ENCODE measurements at places on chromosomes 12 and 14.
A peak's percentile ranks its signal among the peaks of the same experiment; 100 is the strongest.

DNA sequence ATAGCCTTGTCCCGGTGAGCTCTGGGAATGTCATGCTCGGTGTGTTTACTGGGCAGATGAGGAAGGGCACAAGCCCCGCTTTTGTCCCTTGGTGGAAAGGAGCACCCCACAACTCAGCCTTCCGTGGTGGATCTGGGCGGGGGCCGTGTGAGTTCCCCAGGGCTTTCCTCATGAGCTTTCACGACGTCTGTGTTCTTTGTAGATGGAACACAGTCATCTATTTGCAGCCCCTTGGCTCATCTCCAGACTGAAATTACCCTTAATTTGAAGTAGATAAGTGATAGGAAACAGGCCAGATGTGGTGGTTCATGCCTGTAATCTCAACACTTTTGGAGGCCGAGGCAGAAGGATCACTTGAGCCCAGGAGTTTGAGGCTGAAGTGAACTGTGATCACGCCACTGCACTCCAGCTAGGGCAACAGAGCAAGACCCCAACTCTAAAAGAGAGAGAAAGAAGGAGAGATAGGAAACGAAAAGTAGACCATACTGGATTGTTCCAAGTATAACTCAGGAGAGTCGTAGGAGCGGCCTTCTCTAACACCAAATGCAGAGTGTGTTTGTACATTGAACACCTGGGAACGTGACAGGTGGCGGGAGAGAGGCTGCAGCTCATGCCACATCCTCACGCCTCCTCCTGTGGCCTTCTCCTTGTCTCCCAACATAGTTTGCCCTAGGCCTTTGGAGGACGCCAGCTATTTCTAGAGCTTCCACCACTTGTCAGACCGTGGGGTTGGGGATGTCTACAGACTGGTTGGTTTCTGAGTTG lies 8.8 kb downstream of the P2RX4 start:
- no peak for DNase-seq

GRCh38 chr14:92982956-92983355 lies 60.0 kb downstream of the CHGA start:
- no peak for DNase-seq

- no peak for DNase-seq
Measured at GRCh38 chr12:10982244-10982643, 4.5 kb downstream of the TAS2R50 start.

GRCh38 chr12:62660756-62661155 lies 194.1 kb downstream of the MON2 start:
- DNase-seq: no peak

DNA sequence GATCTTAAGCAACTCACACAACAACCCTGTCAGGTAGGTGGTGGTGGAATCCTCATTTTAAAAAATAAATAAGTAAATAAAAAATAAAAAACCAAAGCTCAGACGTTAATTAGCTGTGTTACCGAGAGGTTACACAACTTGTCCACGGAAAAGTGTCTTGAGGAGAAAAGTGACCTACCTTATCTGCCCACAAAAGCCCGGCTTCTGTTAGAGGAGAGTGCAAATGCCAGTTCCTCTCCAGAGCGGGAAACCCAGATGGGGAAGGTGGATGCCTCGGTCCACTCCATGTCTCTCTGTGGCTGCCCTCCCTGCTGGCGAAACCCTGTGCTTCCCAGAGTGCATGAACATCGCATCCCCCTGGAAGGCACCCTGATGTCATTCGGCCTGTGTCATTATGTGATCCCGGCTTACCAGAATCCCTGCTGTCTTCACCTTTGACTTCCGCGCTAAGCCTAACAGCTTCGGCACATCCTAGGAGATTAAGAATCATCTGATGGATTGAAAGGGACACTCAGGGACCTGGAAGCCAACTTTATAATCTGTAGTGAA lies 6.4 kb downstream of the MLXIP start:
- no peak for DNase-seq

DNA sequence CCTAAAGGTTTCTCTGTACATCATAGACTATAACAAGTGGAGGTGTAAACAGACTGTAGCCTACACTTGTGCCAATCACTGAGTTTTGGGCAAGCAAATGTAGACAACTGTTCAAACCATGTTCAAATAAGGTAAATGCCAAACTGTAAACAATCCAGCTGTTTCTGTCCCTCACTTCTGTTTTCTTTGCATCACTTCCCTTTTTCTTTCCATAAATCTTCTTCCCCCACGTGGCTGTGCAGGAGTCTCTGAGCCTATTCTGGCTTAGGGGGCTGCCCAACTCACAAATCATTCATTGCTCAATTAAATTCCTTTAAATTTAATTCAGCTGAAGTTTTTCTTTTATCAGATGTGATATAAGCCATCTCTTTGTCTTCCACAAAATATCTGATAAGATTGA lies 65.1 kb upstream of the CPM start:
- DNase-seq: no peak

GRCh38 chr12:28507033-28507432 lies 316.8 kb downstream of the CCDC91 start:
- DNase-seq: no peak

DNA sequence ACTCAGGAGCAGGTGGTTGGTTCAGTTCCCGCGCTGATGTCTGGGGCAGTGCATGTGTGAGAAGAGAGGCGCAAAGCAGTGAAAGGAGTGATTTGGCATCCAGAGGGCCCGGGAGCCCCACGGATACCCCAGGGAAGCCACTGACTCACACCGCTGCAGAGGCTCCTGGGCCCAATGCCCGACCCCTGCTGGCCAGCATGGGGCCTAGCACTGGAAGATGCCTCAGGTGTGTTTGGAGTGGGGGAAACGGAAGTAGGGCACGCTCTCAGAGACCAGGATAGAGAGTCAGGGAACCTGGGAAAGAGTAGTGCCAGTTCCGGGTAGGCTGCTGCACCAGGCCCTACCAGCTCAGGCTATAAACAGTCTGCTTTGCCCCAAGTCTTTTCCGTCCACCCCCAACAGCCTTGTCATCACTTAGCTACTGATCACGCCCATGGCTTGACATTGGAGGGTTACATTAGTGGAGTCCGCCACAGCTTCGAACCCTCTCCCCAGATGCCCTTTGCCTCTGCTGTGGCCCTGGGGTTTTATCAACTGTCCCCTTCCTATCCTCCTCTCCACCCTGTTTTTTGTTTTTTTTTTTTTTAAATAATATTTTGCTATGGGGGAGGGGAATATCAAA lies 9.5 kb upstream of the CSAD start:
- peak; percentile 24 for DNase-seq

DNA sequence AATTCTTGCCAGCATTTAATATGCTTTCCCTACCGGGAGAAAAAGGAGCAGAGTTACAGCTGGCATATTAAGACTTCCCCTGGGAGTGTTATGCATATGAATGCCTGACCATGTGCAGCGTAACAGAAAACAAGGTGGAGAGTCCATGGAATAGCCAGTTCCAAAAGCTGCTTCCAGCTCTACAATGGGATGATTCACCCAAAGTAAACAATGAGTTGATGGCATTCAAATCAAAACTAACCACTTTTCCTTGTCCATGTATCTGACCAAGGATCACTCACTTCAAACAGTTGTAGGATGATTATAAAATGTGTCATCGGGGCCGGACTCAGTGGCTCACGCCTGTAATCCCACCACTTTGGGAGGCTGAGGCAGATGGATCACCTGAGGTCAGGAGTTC lies 48.1 kb upstream of the BICDL1 start:
- no peak for DNase-seq

- DNase-seq: no peak
Measured at GRCh38 chr14:43579671-43580070, 927.4 kb downstream of the FSCB start.

DNA sequence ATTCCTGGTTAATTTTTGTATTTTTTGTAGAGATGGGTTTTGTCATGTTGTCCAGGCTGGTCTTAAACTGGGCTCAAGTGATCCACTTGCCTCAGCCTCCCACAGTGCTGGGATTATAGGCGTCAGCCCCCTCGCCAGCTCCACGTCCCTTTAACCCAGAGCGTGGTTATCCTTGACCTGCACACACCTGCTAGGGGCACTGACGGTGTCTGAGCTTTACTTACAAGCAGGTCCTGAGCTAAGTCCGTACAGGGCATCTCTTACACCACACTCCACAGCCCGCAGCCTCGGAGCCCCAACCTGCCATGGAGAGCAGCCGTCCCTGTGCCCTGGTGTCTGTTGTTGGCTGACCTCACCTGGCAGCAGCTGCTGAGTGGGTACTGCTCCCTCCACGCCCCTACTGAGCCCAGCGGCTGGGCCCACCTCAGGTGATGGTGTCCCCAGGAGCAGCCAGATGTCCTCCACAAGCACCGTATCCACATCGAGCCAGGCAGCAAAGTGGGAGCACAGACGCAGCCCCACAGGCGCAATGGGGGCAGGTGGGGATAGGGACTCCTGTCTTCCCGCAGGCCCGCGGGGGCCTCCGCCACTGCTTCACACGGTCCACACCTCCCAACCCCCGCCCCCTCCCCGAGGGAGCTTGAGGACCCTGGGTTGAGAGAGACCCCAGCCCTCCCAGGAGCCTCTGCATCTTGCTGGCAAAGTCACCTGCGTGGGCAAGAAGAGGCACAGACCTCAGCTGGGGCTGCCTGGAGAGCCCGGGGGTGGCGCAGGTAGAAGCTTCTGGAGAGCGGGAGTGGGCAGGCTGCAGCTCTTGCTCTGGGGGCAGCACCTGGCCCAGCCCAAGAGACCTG lies 325.4 kb upstream of the SFSWAP start:
- no peak for DNase-seq

GRCh38 chr12:115944837-115945490 lies 332.5 kb downstream of the MED13L start:
- no peak for DNase-seq

DNA sequence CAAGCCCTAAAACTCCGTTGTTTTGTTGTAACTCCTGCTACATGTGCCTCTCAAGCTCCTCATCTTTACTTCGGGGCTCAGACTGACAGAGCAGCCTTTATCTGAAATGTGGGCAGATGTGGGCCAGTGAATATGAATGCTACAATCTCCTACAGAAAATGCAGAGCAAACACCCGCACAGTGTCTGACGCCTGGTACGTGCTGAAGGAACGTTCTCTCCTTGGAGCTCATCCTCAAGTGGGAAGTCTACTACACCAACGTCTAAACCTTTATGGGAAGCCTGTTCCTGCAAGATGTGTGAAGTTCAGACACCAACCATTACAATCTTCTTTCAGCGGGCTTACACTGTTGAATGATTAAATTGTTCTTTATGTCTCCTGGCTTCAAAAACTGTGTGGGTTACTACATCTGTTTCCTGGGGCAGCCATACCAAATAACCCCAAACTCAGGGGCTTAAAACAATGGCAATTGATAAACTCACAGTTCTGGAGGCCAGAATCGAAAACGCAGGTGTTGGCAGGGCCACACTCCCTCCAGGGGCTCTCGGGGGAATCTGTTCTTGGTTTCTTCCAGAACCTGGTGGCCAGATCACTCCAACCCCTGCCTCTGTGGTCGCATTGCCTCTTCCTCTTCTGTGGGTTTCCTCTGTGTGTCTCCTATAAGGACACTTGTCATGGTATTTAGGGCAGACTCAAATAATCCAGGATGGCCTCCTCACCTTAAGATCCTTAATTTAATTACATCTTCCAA lies 179.7 kb upstream of the PLXNC1 start:
- no peak for DNase-seq

GRCh38 chr14:79972230-79972629 lies 239.1 kb downstream of the DIO2 start:
- DNase-seq: no peak

GRCh38 chr14:100214770-100215083 lies 24.2 kb upstream of the YY1 start:
- DNase-seq: no peak

DNA sequence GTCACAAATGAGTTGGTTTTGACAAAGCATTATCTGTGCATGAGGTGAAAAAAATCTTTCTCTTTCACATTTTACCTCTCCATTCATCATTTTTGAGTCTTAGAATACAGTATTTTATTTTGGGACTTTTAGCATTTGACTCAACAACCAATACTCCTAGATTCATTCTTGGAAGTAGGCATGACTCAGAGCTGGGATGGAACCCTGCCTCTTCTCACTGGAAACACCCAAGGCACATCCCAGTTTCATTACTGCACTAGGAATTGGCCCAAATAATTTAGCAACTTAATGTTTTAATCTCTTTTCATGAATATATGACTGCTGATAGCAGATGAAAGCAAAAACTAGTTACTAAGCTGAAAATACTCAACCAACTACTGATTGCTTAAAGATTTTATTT lies 3.3 kb upstream of the PDZRN4 start:
- no peak for DNase-seq

DNA sequence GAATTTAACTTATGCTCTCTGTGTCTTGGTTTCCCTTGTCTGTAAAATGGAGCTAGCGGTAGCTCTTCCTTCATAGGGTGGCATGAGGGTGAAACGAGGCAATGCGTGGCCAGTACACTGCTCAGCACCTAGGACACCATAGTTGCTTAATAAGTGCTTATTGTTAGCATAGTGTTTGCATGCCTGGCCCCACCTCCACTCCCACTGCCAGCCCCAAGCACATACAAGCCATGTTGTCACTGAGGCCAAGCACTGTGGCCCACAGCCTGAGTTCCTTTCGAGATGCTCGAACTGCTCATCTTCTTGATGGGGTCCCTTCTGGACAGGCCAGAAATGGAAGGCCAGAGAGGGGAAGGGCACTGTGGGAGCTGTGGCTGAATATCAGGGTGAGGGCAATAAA lies 839 bp downstream of the FICD start:
- DNase-seq: no peak

DNA sequence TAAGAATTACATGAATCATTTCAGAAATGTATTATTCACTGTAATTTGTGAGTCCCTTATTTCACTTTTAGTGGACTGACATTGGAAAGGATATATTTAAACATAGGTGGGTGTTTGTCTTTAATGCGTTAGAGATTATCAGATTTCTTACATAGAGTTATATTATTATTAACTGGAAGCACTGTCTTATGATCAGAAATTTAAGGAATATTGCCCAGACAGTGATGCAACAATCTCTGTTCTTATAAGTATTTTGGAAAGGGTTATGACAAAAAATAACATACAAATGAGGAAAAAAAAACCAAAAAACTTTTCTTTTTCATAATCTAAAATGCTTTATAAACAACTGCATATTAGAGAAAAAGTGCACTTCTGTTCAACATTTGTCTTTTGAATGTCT lies 836.6 kb downstream of the SLC6A15 start:
- DNase-seq: no peak

DNA sequence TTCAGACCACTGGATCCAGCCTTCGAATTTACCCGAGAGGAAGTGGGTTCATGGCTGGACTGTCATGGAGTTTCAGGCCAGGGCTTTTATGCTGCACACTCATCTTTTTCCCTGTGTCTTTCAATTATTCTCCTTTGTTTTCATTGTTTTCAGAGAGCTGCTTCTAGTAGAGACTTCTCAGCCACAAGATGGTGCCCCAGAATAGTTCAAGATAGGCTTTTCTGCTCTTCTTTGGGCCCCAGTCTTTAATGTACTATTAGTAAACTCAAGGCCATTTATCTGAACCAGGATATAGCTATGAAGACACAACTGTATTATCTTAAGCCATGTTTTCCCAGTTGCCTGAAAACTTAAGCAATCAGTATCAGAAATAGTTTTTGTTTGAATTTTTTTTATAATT lies 30.4 kb upstream of the PSMA6 start:
- DNase-seq: no peak

GRCh38 chr12:33825986-33826602 lies 196.2 kb upstream of the ALG10 start:
- DNase-seq: no peak

- no peak for DNase-seq
Measured at GRCh38 chr14:67680941-67681340, 6.5 kb upstream of the VTI1B start.
